ENCODE measurements at places on chromosomes 16 and 17. TPM values are rescaled to one million over a fixed set of nuclear protein-coding genes. Genes with fewer than 3 reads are reported as not detected.

DNA sequence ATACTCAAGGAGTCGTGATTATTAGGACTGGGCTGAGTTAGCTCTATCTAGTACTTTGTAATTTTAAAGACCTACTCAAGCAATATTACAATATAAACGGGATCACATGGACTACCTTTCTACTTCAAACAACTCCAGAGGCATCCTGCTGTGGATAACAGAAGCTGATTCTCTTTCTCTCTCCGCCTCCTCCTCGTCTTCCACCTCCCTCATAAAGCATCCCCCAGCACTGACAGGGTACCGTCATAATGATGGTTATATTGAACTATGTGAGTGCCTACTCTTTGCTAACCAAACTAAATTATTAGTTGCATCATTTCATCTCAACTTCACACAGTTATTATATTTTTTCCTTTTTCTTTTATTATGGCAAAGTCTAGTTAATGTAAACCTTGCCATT, 165.4 kb upstream of the FOXF1 start:
- DNase-seq, result no peak

The OR2C1 gene
- total RNA-seq, result 0.17 TPM

GRCh38 chr17:80220054-80220735, at the start of the genes SGSH and SLC26A11:
Gene SGSH (minus strand): TSS chr17:80220333. CDS start chr17:80220313, 20 bp downstream.
Gene SLC26A11 (plus strand): TSS chr17:80220427. CDS start chr17:80221561, 1,134 bp downstream.
- DNase-seq, result peak; percentile 42

DNA sequence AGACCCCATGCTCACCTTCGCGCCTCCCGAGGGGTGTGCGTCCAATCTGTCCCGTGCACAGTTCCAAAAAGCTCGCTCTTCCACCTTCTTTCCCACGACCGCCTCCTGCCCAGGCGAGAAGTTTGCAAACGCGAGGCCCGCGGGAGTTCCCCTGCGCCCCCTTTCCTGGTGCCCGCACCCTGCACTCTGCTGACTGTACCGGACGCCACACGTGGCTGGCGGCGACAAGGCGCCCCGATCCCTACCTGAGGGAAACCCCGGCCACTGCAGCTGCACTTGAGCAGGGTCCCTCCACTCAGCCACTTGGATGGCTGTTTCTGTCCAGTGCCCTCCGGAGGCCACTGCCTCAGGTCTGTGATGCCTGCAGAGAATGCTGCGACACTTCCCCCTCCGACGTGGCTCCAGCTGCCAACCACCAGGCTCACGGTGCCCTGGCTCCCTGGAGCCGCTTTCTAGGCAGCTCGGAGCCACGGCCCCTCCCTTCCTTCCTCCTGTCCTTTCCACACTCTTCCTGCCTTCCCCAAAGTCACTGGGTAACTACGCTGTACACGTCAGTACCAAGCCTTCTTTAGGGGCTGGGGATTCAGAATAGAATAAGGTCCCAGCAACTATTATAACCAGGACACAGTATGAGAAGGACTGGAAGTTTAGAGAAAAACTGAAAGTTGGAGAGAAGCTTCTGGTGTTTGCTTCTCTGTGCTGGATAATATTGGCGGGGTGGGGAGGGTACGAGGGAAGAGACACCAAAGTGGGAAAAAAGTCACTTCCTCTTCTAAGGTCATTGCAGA, at the start of gene MLKL:
MLKL (minus strand) TSS at position 425 of the 788 bp plus-strand sequence. CDS start 5,105 bp downstream, outside the sequence.
- peak; percentile 43 for DNase-seq

DNA sequence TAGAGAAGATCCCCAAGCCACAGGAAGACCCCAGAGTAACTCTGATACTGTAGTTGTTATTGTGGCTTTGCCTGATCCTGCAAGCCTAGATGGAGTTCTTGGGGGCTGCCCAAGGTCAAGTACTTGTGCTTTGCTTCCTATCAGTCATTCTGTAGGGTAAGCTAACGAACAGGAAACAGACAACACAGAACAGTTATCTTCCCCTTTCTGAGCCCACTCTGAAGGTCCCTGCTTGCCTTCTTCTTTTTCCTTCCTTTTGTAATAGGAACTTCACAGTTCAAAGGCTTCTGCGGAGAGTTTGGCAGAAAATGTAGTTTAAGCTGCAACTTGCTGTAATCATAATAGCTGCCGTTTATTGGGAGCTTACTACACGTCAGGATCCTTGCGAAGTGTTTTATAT, 494.1 kb upstream of the ERCC4 start:
- DNase-seq, result no peak

GRCh38 chr16:79171931-79172705, 428.4 kb downstream of the MAF start:
- no peak for DNase-seq

The TEDC2 gene
- total RNA-seq, result 1.7 TPM

The SDR42E1 gene
- 0.77 TPM for total RNA-seq

GRCh38 chr16:58471209-58471975, 28.6 kb upstream of the NDRG4 start:
- DNase-seq, result no peak

The KRTAP4-9 gene
- not detected for total RNA-seq

- DNase-seq, result peak; percentile 27
These were observed 30.2 kb downstream of the MSI2 start for GRCh38 chr17:57286399-57287105.

The RGS11 gene
- total RNA-seq, result 6.3 TPM

The G6PC1 gene
- not detected for total RNA-seq

The DNASE1 gene
- 18.5 TPM for total RNA-seq

The MYO1D gene
- total RNA-seq, result 32.1 TPM

DNA sequence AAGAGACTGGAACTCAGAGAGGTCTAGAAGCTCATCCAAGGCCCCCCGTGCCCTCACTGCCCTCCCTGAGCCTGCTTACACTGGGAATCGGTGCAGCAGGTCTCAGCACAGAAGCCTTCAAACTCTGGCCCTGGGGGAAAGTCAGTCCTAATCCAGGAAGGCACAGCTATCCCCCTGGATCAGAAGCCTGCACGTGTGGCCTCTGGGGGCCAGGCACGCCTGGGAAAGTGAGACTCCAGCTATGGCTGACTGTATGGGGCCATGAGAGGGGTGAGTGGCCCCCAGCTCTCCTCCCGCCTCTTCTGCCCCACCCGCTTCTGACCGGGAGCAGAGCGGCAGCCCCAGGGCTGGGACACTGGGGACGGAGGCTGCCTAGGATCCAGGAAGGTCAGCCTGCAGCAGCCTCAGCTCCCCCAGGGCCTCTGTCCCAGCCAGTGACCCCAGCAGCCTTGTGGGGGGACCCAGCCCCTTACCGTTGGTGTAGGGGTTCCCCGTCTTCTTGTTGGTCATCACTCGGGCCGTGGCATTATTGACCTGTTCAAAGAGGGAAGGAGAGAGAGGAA, 26.6 kb downstream of the ENGASE start:
- DNase-seq, result no peak

GRCh38 chr17:63433746-63434591, 12.1 kb downstream of the CYB561 start:
- DNase-seq, result peak; percentile 95

The PDILT gene
- not detected for total RNA-seq

The PLEKHH3 gene
- total RNA-seq, result 24.6 TPM

GRCh38 chr16:29687755-29688154, 8.8 kb downstream of the QPRT start:
- DNase-seq, result no peak

The BRIP1 gene
- 4.0 TPM for total RNA-seq

- DNase-seq, result peak; percentile 49
These were observed 729.7 kb upstream of the GOT2 start for GRCh38 chr16:59463776-59464175.

The RNF227 gene
- 1.8 TPM for total RNA-seq

- no peak for DNase-seq
These were observed 11.7 kb upstream of the TMED6 start for GRCh38 chr16:69363281-69363717.

The RAB40B gene
- total RNA-seq, result 3.6 TPM

DNA sequence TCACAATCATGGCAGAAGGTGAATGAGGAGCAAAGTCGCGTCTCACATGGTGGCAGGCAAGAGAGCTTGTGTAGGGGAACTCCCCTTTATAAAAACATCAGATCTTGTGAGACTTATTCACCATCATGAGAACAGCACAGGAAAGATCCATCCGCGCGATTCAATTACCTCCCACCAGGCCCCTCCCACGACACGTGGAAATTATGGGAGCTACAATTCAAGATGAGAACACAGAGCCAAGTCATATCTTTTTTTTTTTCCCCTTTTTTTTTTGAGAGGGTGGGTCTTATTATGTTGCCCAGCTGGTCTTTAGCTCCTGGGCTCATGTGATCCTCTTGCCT, 60.0 kb downstream of the RPTOR start:
- DNase-seq, result no peak

DNA sequence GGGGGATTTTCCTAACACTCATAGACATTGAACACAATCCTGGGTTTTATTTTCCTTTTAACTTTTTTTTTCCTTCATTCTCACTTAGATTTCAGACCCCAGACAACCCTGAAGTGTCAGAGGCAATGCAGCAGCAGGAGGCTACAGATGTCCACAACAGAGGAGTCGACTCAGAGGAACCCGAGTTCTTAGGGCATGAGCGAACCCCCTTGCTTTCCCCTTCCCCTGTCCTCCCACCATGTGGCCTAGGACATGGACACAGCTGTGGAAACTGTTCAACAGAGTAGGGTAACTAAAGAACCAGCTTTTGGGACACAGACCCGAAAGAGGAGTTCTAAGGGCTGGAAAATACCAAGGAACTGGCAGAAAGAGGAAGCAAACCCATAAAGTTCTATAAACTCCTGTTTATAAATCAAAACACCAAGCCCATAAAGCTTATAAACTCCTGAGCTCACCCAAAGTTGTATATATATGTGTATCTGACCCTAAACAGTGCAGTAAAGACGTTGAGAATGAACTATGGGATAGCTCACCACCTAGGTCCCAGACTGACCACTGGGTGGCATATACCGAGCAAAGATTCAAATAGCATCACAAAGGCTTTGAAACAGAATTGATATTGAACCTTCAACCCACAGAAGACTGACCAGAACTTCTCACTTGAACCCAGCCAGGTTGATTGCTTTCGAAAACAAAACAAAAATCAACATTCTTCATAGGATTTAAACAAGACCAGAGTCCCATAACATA, 33.9 kb downstream of the CMTM4 start:
- peak; percentile 58 for DNase-seq

GRCh38 chr17:65055280-65055707, 1.2 kb downstream of the GNA13 start:
- DNase-seq, result peak; percentile 21
